ENCODE measurements at places on chromosomes 1 and 21.

DNA sequence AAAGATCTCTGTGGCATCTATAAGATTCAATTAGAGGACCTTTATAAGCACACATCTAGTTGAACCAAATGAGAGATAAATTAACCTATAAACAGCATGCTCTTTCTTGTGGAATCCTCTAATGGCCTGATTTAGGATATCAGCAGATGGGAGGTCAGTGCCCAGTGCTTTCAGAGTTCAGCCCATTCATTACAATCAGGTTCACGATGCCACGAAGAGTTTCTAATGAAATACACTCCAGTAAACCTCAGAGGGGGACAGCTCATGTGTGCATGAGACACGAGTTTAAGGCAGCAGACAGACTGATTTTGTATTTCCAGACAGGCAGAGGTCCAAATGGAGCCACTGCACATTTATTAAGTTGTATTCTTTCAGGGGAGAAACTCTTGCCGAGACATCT is 544.4 kb upstream of the PKN2 start:
- no peak for DNase-seq

- no peak for DNase-seq
Observed at GRCh38 chr1:107444302-107444701, 303.5 kb downstream of the NTNG1 start.

- DNase-seq = peak; percentile 77
Observed at GRCh38 chr1:6348511-6349191, 44.9 kb downstream of the ACOT7 start.

DNA sequence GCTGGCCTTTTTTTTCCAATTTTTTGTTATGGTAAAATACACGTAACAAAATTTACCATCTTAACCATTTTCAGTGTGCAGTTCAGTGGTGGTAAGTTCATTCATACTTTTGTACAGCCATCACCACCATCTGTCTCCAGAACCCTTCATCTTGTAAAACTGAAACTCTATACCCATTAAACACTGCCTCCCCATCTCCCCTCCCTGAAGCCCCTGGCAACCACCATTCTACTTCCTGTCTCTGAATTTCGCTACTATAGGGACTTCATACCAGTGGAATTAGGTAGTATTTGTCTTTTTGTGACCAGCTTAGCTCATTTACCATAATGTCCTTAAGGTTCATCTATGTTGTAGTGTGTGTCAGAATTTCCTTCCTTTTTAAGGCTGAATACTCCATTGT is 8.7 kb downstream of the PKNOX1 start:
- peak; percentile 52 for DNase-seq

- DNase-seq = no peak
Observed at GRCh38 chr1:99565606-99566289, 80.2 kb upstream of the PALMD start.

GRCh38 chr1:114342376-114342775 is 168.6 kb downstream of the TRIM33 start:
- DNase-seq = peak; percentile 84

DNA sequence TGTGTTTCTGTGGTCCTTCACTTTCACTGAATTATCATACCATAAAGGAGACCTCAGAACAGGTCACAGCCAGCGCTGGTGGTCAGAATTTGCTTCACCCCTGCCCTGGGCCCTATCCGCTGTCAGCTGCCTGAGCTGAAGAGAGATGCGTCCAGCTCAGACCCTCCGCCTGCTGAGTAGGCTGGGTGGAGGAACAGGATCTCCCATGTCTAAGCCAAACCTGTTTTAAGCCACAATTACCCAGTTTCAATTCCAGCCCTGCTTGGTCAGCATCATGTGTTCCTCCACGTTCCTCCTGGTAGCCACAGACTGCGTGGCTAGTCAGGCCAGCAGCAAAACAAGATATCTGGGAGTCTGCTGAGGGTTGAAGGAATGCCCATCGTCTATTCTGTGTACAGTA is 13.5 kb upstream of the BGLAP start:
- DNase-seq = no peak

DNA sequence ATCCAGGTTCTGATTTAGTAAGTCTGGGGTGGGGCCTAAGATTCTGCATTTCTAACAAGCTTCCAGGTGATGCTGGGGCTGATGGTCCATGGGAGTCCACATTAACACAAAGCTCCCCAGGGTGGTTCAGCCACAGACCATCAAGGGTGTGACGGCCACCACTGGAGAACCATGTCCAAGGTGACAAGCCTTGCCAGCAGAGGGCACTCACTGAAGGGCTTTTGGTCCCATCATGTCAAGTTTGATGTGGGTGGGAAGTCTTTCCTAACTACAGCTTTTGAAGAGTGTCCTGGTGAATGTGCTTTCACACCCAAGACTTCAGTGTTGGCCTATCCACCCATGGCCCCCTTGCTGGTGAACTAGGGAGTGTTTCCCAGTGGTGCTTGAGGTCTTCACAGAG is 67.1 kb downstream of the UBE2T start:
- peak; percentile 20 for DNase-seq

DNA sequence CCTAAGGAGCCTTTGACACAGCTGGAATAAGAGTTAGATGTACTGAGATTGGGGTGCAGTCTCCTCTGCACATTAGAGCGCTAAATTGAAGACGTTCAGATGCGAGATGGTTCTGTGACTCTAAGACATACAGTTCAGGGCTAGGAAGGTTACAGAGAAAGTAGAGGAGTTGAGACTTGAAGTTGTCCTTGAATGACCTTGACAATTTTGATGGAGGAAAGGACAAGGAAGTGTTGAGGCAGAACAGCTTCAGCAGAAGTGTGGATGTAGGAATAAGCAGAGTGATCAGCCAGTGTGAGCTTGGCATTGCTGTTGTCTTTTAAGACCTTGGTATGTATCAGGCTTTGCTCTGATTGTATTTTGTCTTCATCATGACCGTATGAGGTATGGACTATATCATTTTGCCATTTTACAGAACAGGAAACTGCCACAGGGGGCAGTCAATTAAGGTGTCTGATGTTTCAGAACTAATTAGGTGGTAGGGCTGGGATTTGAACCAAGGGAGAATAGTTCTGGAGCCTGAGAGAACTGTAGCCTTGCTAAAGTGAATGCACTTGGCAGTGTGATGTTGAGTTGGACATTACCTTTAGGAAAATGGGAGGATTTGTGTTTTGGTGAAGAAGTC is 9.2 kb downstream of the TTF2 start:
- DNase-seq = no peak

- DNase-seq = no peak
Observed at GRCh38 chr1:225694151-225694603, 41.3 kb upstream of the ENAH start.

DNA sequence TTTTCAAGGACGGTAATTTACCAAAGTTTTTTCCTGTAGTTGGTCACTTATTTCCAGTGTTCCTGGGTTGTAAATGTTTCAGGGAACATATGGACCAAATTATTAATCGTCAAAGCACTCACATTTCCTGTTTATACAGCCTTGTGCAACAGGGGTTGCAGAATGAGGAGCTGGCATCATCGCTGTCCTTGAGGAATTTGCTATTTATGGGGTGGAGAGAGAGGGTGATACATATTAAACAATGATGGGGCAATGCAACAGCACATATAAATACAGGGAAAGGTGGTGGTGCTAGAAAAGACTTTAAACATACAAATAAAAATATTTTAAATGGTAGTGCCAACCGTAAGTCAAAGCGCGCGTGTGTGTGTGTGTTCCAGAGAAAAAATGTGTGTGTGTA is 369.8 kb downstream of the NPHP4 start:
- DNase-seq = no peak

GRCh38 chr1:187931776-187932175 is 1103.0 kb downstream of the PLA2G4A start:
- no peak for DNase-seq

- no peak for DNase-seq
Observed at GRCh38 chr1:154879038-154879421, 8.9 kb upstream of the KCNN3 start.

DNA sequence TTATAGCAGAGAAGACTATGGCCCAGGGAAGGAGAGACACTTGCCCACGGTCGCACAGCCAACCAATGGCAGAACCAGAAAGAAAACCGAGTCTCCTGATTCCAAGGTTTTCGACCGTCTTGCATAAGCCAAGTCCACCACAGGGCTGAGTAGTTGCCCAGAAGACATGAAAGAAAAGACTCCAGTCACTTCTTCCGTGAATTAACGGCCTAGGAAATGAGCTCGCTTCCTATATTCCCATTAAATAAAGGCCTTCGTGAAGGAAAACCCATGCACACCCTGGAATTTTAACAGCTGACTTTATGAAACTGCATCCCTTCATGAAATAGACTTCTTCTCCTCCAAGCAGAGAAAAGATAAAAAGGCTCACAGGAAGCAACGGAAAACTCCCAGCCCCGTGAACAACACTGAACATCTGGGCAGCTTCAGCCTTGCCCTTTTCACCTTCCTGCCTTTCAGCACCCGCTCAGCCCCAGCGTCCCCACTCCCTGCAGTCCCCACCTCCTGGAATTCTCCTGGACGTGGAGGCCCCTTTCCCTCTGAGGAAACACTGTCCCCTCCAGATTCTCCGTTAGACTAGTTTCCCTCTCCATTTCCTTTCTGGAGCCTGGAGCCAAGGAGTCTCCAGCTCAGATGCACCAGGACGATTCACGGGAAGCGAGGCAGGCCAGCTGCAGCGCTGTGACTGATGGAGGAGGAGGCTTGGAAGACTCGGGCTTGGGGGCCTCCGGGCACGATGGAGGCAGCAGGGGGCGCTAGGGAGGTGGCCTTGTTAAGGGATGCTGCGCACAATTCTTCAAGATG is 2.7 kb upstream of the MYOC start:
- DNase-seq = peak; percentile 27

DNA sequence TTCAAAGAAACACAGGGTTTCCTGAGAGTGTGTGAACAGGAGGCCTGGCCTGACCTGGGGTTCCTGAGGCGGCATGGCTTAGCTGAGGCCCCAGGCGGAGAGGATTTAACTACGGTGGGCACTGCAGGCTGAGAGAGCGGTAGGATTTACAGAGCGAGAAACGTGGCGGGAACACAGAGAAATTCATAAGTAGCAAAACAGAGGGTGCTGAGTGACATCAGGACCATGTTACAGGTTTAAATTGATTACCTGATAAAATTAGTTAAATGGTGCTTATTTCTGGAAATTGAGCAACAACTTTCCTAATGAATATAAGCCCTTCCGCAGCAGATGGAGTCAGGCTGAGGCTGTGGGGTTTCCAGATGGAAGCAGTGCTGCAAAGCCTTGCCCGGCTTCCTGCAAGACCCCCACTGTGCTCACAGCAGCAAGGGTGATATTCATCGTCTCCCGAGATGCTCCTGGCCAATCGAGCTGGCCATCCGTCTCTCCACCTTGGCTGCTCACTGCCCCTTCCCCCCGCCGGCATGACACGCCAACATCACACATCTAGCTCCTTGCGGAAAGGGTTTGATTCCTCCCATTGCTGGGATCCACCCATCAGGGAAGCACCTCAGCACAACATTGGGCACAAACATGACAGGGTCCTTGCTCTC is 69.4 kb upstream of the MORC3 start:
- no peak for DNase-seq
